ENCODE measurements at places on chromosomes 3 and 15.

DNA sequence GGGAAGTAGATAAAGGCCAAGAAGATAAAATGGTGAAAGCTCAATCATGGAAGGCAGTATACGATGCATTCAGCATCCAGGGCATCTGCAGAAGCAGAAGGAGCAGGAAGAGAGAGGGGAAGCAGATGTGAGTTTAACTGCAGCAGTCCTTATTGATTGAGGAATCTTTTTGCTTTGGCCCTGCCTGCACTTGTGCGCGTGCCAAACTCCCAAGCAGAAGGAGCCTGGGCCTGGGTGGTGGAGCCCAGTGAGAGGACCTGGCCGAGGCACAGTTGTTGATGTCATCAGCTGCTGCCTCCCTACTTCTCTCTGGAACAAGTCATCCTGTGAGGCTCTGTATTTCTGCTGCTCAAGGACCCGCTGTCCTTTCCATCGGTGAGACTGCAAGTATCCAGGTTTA is 65.5 kb upstream of the ROPN1 start:
- DNase-seq: no peak

DNA sequence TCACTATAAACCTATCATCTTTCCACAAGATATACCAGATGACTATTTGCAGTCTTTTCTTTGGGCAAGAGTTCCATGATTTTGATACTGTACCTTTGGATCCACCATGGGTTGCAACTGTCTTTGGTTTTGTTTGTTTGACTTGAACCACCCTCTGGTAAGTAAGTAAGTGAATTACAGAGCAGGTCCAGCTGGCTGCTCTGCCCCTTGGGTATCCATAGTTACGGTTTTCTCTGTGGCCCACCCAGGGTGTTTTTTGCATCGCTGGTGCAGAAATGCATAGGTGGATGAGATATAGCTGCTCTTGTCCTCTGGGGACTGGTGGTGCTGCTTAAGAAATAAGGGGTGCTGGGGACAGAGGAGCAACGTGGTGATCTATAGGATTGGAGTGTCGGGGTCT is 33.8 kb downstream of the CHDH start:
- no peak for DNase-seq

DNA sequence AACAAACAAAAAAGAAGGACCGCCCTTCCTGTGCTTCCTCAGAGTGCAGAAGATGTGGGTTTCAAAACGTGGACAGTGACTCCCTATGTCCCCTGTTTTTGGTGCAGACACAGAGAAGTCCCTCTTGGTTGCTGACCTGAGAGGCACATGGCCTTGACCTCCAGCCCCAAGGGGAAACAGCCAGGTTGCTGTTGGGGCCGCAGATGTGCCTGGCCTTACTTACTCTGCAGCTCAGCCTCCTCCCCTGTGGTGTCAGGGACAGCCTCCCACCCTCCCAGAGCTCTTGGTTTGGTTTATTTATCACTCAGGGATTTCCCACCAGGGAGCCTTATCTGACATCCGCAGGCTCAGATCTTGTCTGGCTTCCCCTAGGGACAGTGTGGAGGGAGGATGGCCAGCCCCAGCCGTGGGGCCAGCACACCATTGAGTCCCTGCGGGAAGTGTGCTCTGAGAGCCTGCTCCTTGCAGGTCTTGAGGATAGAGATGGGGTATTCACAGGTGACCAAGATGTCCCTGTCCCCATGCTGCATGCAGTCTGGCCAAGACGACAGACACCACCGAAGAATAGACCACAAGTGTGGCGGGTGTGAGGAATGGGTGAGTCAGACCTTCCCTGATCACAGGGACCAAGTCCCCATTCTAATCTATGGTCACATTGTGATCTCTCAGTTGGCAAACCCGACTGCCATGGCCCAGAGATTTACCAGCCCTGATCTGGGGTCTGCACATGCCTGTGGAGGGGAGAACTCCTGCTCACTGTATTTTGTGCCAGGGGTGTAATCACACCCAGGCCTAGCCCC is 134.3 kb upstream of the ABHD17C start:
- no peak for DNase-seq

DNA sequence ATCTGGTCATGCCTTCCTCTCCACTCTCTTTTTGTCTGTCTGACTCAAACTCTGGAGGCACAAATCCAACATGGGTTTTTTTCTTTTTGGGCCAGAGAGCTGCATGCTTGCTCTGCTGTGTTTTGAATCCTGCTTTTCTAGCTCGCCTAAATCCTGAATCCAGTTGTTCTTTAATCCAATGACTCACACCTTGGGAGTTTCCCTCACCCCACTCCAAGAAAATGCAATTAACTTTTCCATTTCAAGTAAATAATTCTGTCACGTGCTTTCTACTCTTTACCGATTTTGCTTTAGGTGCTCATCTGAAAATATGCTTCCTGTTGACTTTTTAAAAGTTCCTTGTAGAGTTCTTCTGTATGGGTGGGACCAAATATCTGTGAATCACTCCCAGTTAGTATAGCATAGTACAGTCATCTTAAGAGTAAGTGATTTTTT is 47.6 kb downstream of the SLMAP start:
- peak; percentile 57 for DNase-seq

GRCh38 chr3:143139762-143140161 is 20.2 kb downstream of the CHST2 start:
- DNase-seq: no peak

- no peak for DNase-seq
Observed at GRCh38 chr3:189330066-189330465, 158.3 kb downstream of the TPRG1 start.

- no peak for DNase-seq
Observed at GRCh38 chr3:27927882-27928281, 205.8 kb upstream of the EOMES start.

DNA sequence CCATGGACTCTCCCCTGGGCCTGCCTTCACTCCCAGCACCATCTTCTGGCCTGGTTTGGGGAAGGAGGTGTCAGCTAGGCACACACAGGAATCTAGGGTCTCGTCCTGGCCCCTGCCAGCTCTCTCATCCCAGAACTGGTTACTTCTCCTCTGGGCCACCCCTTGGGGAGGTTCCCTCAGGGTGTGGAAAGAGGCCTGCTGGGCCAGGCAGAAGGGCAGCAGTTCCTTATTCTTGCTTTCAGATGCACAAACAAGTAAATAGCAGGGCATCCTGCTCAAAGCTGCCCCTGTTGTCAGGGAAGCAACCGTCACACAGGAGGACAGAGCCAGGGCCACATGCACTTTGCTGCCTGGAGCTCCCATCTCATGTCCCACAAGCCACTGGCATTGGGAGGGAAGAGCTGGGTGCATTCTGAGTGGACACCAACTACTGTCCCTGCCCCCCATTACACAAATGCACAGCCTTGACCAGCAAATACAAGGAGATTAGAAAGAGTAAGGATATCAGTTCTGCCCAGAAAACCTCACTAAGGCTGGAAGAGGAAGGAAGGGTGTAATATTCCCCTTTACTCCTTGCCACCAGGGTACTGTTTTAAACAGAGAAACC is 108.8 kb upstream of the HACD2 start:
- no peak for DNase-seq

DNA sequence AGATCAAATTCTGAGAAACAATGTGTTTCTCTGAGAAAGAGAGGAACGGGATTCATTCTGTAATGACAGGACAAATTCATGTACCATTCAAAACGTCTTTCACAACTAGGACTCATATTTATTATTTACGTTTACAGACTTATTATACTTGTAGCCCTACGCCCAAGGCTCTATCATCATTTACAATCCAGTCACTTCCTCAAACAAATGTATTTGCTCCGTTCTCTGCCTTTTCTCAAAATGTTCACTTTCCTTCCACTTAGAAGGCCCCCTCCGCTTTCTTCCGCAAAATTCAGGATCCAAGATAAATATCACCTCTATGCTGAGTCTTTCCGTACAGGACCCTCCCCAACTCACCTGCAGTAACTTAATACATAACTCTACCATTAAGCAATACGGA is 745 bp downstream of the RSL24D1 start:
- no peak for DNase-seq

DNA sequence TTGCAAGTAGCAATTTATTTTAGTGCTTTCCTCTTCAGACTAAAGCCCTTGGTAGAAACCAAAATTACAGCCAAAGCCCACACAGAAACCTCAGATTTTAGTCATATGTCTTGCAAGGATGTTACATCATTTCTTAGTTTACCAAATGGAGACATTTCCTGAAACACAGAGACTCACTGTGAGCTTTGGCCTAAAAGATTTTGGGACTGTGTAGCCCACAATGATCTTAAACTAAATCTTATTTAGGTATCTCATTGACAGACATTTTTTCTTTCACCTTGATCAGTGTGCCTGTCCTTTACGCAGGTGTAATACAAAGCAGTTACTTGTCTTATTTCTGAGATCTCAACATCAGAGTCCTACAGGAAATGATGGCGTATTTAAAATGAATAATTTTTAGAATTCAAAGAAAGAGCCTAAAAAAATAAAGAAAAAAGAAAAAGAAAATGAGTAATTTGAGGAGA is 27.8 kb upstream of the AP4E1 start:
- no peak for DNase-seq

- peak; percentile 41 for DNase-seq
Observed at GRCh38 chr3:53196575-53197407, 35.8 kb downstream of the PRKCD start.

DNA sequence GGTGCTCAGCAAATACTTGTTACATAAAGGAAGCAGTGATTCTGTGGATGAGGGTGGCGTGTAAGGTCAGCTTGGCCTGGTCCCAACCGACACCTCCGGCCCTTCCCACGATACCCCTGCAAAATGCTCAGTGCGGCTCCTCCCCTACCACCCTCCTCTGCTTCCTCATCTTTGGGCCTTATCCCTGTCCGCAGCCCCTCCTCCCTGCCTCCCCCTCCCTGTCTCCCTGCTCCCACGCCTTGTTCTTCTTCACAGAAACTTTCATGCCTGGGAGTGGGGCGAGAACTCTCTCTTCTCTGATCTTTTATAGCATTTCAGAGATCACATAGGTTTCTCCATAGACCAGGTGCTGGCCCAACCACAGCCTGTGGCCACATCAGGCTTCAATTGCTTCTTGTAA is 75.0 kb upstream of the ATP2B2 start:
- no peak for DNase-seq

DNA sequence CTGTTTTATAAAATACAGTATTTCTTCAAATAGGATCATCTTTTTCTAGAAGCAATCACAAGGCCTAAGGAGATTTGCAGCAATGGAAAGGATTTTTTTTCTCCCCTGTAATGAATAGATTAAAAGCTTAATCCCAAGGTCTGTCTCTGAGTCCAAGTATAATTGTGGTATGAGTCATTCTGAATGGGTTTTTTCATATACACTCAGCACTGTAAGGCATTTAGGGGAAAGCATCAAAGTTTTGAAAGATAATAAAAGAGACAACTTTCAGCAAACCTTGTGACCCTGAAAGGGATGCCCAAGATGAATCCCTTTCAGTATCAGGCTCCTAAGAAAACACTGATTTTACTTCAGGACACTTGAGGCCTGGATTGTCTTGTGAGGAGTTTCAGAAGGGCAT is 23.3 kb upstream of the LARS2 start:
- DNase-seq: no peak

DNA sequence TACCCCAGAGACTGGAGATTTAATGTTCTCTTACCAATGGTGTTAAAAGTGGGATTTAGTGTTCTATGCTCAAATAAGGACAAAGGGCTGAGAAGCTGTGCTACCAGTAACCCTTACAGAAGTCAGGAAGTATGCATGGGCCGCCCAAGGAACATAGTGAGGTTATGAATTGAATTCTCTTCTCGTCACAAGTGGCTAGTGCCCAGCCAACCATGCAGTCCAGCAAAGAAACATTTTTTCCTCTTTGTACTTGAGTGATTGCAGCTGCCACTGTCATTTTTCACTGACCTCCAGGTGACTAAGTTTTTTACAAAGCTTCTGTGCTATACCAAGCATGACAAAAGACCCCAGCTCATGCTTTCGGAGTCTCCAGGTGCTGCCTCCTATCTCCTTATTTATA is 110.6 kb upstream of the DCBLD2 start:
- DNase-seq: no peak
